Activated CD4-positive, alpha-beta T cell treated with anti-CD3 and anti-CD28 coated beads, Interleukin-2, amount 50 U/mL, for 24 hours (primary cell): ENCODE measurements at places on chromosomes 7 and 10.

DNA sequence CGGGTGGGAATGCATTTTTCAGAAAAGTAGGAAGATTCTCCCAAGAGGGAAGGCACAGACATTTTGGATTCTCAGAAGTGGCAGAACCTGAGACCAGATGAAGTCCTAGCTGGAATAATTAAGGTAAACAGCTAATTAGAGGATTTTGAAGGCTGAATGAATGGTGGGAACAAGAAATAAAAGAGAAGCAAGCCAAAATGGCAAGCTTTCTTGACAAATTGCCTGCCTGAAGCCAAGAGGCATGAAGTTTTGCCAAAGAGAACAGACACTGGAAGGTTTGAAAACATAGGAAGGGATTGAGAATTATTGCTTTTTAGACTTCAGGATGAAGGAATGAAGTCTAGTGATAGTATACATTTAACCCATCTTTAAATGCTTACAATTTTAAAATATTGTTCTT, 115.0 kb upstream of the SEM1 start:
- DNase-seq: no peak

GRCh38 chr7:81161451-81162075, 242.7 kb upstream of the SEMA3C start:
- no peak for DNase-seq

GRCh38 chr7:42856605-42856987, 55.3 kb downstream of the C7orf25 start:
- DNase-seq: no peak

DNA sequence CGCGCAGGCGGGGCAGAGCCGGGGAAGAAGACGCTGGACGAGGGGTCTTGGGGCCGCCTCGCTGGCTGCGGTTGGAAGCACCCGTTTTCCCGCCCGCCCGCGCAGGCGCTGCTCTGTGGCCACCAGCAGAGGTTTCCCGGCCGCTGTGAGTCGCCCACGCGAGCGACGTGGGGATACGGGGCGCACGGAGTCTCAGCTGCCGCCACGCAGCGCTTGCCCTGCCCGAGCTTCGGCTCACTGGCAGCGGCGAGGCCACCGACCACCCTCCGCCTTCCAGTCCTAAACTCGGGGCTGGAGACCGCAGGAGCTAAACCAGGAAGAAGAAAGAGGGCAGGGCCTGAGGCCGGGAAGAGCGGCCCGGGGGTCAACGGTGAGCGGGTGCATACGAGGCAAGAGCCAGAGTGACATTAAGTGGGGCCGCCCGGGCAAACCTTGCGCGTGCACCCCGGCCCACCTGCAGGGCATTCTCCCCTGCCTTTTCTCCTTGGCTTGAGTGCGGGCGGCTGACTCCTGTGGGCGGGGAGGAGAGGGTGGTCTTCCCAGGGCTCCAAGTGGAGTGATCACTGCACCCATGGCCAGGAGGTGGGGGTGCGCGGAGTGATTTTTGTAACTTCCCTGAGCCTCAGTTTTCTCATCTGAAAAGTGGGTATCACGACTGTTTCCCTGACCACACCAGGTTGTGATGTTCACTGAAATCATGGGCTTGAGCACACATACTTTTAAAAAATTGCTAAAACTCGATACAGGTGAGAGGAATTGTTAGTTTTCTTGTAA, 7.1 kb upstream of the EMX2 start:
- no peak for DNase-seq

- no peak for DNase-seq
Measured at GRCh38 chr7:101237206-101238067, at the start of gene CLDN15. Gene CLDN15, minus strand, starts transcription at chr7:101237802. Its CDS starts 221 bp downstream, at chr7:101237581.

DNA sequence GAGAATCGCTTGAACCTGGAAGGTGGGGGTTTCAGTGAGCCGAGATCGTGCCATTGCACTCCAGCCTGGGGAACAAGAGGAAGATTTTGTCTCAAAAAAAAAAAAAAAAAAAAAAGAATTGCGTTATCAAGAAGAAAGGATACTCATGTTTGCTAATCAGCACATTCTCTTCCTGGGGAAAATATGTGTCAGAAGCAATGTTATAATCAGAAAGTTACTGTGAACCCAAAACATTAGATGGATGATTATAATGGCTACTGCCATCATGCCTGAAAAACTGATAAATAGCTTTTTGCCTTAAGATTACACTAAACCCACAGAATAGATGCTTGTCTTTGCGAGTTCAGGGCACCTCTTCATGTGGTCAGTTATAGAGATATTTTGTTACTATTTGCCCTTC, 24.3 kb upstream of the GNAI1 start:
- no peak for DNase-seq

- no peak for DNase-seq
Measured at GRCh38 chr7:117837841-117838240, 35.4 kb downstream of the CTTNBP2 start.

- peak; percentile 18 for DNase-seq
Measured at GRCh38 chr7:98165827-98166667, 45.2 kb upstream of the BHLHA15 start.

- no peak for DNase-seq
Measured at GRCh38 chr10:78937393-78937792, 131.4 kb upstream of the ZMIZ1 start.

DNA sequence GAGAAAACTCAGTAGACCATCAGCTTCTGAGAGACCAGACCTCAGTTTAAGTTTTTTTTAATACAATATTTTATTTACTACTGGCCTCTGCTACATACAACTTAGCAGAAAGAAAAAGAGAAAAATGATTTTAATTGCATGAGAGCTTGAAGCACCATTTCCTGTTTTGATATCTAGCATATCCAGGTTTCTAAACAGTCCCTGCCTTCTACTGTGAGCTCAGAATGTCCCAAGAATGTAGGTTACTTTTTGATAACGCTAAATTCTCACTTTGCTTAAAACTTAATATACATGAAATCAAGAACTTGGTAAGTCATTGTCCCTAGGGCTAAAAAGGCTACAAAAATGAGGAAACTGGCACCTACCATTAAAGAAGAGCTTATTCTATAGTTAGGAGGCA, 7.0 kb downstream of the TMEM243 start:
- DNase-seq: no peak
